Bronchial epithelial cell (primary cell): ENCODE measurements at places on chromosomes 5 and 9.
A peak's percentile ranks its signal among the peaks of the same experiment; 100 is the strongest.

DNA sequence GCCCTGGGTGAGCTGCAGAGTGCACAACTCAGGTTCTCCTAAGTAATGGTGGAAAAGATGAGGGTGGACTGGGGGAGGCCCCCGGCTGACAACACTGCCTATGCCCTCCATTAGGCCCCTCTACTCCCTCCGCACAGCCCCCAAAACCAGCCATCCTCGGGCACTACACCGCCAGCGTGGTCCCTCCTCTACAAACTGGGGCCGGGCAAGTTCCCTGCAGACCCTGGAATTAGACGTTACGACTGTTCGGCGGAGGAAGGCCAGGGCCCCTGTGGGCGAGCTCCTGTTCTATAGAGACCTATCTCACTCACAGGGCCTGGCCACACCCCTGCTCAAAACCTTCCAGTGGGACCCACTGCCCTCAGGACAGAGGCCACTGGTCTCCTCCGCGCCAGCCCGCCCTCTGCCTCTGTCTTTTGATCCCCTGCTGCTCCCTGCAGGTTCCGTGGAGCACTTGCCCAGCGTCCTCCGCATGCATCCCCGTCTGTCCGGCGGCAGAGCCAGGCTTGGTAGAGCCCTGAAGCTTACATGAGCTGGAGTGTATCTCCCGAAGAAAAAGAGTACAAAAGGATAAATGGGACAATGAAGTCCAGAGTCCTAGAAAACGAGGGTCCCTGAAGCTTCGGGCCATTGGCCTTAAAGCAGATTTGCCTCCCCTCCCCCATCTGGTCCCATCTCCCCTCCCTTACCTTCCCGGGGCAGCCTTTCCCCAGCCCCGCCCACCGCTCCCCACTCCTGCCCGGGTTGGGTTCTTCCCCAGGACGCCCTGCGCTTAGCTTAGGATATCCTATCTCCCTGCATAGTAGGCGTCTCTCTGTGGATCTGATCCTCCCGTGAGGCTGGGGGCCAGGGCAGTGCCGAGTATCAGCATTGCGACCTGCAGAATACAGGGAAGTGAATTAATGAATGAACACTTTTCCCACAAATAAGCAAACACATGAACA lies 71.3 kb downstream of the HRH2 start:
- no peak for DNase-seq

GRCh38 chr9:133948131-133948530 lies 44.0 kb downstream of the VAV2 start:
- DNase-seq: no peak

DNA sequence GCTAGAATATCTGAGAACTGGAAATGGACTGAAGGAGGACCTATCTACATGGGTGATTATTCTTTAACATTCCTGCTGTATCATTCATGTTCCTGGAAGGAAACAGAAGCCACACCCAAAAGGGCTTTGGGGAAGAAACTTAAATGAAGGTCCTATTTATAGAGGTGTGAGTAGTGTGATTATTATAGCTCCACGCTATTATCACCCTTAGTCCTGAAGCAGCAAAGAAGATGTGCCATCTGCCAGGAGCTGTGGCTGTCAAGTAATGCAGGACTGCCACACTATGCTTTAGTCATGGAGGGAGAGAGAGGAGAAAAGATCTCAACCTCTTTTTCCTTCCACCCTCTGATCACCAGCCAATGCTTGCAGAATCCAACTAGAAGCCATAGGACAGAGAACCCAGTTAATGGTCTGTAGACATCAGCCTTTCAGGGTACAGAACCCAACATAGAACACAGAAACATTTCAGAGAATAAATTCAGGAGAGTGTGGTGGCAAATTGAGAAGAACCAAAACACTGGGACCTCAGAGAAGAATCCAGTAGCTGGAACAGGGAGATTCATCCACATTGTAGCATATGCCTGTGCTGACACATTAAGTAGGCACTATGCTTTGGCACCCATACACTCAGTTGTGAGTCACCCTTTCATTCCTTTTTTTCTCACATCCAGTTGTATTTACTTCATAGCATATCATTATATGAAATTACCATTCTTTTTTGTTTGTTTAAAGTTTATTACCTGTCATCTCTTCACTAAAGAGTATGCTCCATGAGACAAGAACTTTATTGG lies 21.0 kb upstream of the RNF180 start:
- peak; percentile 91 for DNase-seq

DNA sequence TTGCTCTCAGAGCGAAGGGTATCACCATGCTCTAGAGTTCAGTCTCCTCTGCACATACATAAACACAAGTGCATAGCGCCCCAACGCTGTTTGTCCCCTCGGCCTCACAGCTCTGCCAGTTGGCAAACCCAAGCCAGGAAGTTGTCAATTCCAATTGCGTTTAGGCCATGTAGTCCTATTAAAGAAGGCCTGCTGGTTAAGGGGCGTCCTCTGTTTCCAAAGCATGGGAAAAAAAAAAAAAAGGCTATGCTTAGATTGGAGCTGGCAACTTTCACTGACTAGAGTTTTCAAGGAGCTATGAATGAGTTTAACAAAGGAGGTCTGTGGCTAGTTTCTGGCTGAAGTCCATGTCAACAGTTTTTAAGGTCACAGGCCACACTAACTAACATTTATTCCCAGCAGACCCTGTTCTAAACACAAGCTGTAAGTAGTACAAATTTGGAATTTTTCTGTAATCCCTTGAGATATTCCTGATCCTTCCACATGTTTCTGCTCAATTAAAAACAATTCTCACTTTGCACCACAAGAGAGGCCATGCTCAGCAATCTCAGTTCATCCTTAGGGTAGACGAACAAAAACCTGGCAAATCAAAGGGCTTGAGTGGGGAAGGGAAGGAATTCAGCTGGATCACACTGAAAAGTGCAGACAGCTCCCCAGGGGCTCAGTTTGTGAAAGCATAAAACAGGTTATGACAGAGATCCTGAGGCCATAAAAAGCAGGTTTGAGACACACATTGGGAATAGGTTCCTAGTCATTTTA lies 187.7 kb downstream of the DENND1A start:
- no peak for DNase-seq

DNA sequence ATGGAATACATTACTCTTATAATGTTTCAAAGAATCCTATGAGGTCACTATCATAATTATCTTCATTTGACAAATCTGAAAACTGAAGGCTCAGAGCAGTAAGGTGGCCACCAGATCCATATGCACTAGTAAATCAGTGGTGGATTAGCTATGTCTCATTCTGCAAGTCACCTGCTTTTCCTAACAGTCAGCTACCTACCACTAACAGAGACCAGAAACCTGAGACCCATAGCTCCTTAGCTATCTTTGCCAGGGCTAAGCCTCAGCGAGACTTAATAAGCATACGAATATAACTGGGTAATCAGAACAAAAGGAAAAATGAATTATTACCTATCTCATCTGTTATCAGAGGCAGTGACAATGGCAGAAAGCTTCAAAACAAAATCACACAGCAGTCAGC lies 118.7 kb downstream of the AUH start:
- no peak for DNase-seq

- no peak for DNase-seq
Measured at GRCh38 chr9:127241354-127241753, 23.2 kb upstream of the GARNL3 start.

- DNase-seq: no peak
Measured at GRCh38 chr9:115879451-115879850, 274.1 kb upstream of the PAPPA start.
